Activated CD8-positive, alpha-beta memory T cell treated with anti-CD3 and anti-CD28 coated beads, Interleukin-2, amount 50 U/mL, for 4 hours (primary cell): ENCODE measurements at places on chromosomes 13 and 19.
A peak's percentile ranks its signal among the peaks of the same experiment; 100 is the strongest.

GRCh38 chr13:110949628-110950027 lies 34.8 kb upstream of the ANKRD10 start:
- no peak for DNase-seq

DNA sequence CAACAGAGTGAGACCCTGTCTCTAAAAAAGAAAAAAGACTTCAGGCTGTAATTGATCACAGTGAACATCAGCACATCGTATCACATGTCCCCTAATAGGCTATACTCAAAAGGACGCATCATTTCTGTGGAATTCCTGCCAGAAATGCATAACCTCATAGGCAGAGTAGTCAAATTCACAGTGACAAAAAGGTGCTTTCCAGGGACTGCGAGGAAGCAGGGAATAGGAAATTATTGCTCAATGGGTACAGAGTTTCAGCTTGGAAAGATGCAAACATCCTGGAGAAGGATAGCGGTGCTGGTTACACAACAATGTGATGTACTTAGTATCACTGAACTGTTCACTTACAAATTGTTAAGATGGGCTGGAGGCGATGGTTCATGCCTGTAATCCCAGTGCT lies 41.1 kb upstream of the MRI1 start:
- DNase-seq = no peak

DNA sequence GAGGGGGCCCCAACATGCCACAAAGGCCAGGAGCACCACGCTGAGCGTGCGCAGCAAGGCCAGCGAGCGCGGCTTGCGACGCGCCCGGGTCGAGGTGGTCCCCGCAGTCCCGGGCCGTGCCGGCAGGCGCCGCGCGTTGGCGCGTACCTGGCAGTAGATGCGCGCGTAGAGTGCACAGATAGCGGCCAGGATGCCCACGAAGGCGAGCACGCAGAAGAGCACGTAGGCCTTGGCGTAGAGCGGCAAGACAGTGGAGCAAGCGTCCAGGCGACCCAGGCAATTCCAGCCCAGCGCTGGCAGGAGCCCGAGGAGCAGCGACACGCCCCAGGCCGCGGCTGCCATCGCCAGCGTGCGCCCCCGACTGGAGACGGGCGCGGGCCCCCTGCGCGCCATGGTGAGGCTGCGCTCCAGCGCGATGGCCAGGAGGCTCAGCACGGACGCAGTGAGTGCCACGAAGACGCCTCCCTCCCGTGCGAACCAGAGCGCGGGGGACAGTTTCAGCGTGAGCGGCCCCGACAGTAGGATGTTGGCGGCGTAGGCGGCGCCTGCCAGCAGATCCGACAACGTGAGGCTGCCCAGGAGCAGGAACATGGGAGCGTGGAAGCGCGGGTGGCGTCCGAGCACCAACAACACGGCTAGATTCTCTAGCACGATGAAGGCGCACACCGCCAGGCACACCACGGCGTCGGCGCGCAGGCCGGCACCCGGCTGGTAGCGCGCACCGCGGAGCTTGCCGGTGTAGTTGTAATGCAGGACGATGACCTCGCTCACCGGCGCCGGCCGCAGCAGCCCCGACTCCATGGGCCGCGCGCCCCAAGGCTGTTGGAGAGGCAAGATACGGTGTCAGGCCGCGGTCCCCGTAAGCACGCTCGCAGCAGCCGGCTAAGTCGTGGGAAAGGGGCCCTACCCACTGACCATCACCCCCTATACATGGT lies 2.8 kb downstream of the S1PR5 start:
- peak; percentile 48 for DNase-seq

GRCh38 chr19:16714702-16715287 lies 4.9 kb upstream of the NWD1 start:
- DNase-seq = peak; percentile 36

DNA sequence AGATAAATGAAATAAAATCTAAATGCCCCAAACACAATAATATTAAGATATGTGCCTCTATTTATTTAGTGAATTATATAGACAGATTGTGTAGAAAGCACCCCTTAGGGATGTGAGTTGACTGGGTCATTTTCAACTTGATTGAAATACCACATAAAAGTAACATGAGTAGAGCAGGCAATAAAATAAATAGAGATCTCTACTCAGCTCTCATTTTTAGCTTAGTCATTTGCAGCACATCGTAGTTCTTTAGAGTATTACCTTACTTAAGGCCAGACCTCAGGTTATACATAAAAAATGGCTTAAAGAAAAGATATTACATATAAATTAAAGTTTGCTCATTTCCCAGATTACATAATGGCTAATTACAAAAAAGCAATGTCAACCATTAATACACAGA lies 1525.6 kb upstream of the PRR20A start:
- no peak for DNase-seq

DNA sequence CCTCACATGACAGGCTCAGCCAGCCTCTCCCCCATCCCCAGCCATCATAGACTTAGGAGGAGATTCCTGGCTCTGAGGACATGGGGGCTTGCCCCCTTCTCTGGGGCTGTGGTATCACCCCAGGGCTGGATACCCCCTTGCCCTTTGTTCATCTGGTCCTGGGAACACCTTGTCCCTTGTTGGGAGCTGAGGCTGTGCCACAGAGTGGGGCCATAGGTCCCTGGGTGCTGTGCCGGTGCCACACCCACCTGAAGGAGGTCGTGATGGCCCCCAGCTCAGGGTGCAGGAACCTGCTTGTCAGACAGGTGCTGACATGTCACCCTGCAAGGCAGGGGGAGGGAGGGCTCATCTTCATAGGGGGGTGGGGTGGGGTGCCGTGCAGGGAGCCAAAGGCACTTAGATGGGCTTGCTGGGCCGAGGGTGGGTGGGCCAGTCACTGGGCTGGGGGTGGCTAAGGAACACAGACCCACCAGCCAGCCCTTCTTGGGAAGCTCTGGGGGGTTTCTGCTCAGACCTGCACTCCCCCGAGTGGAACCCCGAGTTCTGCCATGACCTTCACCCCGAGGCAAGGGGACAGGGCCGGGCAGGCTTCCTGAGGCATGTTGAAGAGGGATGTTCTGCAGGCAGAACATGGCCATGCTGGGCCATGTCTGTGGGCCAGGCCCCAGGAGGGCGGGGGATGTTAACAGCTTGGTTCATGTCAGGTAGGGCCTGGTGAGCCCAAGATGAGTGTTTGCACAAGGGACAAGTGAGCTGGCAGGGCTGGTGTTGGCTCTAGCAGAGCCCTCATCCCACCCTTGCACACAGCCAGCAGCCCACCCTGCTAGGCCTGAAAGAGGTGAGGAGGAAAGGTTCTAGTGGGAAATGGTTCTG lies 28.0 kb downstream of the TSSK6 start:
- DNase-seq = no peak

DNA sequence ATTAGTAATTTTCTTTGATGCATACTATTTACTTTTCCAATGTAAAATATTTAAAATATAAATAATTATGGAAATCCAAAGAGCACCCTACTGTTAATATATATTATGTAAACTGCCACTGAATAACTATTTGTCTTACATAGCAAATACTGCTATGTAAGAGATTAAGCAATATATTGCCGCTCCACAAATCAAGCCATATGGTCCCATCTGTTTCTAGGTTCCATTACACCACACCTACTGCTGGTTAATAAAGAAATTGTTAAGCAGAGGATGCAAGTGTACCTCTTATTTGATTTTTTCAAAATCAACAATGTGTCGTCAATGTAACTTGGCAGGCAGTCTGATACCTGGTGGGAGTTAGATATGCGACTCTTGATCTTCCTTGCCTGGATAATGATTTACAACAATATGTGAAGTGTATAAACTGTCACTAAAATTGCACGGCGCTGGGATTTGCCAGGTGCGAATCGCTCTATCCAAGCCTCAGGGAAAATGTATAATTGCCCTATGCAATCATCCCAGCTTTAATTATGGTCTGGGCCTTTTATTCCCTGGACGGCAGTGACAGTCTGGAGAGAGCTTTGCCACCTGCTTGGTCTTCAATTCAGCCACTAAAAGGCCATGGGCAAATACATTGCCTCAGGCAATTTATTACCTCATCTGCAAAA lies 16.0 kb downstream of the SMAD9 start:
- no peak for DNase-seq

GRCh38 chr19:15197942-15198341 lies 2.9 kb downstream of the NOTCH3 start:
- no peak for DNase-seq

GRCh38 chr19:12052091-12052496 lies 667 bp downstream of the ZNF878 start:
- no peak for DNase-seq

- DNase-seq = no peak
Observed at GRCh38 chr13:57631596-57632275, at the start of gene PCDH17. PCDH17 (plus strand) TSS chr13:57631744; CDS start chr13:57632547, 803 bp downstream.

DNA sequence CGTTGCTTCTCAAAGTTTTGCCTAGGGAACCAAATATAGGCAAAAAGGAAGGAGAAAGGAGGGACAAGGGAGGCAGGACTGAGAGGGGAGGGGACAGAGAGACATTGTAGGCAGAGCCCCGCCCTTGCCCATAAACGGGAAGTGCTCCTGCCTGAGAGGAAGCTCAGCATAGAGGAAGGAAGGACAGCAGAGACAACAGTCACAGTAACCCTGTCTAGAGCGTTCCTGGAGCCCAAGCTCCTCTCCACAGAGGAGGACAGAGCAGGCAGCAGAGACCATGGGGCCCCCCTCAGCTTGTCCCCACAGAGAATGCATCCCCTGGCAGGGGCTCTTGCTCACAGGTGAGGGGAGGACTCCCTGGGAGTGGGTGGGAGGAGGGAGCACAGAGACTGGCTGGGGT lies at the start of gene CEACAM21:
TSS of gene CEACAM21 (plus strand) at position 169 of the 400 bp plus-strand sequence. CDS start at position 278, 109 bp downstream.
- no peak for DNase-seq

DNA sequence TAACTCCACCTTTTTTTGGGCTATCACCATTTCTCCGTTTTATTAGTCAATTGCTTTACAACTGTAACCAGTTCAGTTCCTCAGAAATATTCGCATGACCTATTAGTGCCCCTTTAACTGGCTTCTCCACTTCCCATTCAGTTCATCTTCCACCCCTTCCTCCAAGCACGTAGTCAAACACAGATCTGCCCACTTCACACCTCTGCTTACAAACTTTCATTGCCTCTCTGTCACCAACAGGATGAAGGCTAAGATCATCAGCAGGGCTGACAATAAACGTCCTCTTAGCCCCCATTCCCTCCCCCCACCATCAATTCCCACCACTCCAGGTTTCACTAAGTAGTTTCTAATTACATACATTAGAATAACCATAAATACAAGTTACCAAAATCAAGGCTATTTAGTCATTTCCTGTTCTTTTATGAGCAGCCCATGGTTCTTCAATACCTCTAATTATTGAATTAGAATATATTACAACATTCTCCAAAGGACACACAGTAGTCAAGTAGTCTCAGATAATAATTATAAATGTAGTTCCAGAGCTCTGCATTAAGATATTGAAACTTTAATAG lies 95.7 kb downstream of the SPRY2 start:
- DNase-seq = no peak

GRCh38 chr13:108437496-108437895 lies 168.0 kb downstream of the TNFSF13B start:
- no peak for DNase-seq

DNA sequence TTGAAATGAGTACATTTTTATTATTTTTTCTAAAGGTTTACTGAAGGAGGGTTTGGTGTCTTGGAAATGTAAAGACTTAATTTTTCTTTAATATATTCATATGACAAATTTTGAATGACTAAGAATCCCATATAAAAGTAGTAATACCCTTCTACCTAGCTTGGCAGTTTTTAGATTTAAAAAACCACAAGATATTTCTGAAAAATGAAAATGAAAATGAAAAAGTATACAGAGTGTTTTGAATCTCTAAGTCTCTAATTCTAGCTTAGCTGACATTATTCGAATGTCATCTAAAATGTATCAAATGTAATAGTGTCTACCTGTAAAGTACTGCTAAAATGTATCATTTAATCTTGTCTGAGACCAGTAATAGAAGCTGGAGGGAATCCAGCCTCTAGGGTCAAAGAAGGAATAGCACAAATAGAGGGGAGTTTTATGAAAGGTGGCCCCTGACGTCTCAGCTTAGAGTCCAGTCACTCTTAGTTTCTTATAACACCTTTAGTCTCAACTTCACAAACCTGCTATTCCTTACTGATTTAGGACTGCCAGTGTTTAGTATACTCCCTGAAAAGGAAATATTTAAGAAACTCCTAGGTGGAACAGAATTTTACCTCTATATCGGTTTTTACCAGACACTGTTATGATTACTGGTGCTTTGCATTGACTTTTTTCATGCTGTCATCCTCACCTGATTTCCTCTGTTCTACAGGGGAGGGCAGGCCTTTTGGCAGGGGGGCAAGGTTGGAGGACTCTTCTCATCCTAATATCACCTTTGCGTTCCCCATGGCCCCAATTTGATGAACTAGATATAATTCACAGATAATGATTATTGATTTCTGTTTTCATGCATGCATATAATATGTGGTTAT lies 16.2 kb upstream of the MIR17HG start:
- DNase-seq = no peak

GRCh38 chr19:29787281-29787680 lies 24.5 kb upstream of the CCNE1 start:
- no peak for DNase-seq

GRCh38 chr13:19658831-19659230 lies 25.4 kb downstream of the MPHOSPH8 start:
- no peak for DNase-seq

- DNase-seq = no peak
Observed at GRCh38 chr19:17052439-17052838, 22.8 kb downstream of the HAUS8 start.

- DNase-seq = no peak
Observed at GRCh38 chr13:46383383-46383782, 3.7 kb downstream of the RUBCNL start.

- DNase-seq = no peak
Observed at GRCh38 chr13:100478107-100478809, 110.3 kb downstream of the GGACT start.

DNA sequence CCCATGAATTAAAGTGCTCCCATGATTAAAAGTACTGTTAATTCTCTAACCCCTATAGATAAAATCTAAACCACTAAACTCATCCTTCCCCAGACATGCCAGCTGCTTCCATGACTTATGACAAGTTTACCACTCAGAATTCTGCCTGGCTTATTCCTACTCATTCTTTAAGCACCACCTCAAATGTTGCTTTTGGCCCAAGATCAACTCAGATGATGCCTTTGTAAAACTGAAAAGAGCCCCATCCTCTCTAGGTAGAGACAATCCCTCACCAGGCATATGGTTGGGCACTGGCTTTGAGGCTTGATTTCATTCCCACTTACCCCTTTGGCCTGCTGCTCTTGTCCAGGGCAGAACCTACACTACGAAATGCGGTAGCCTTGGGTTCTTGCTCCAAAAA lies 250.0 kb downstream of the DNAJC15 start:
- no peak for DNase-seq

GRCh38 chr19:57719424-57719823 lies 8.0 kb downstream of the ZNF671 start:
- no peak for DNase-seq

GRCh38 chr13:84651288-84651687 lies 769.0 kb upstream of the SLITRK1 start:
- DNase-seq = no peak

DNA sequence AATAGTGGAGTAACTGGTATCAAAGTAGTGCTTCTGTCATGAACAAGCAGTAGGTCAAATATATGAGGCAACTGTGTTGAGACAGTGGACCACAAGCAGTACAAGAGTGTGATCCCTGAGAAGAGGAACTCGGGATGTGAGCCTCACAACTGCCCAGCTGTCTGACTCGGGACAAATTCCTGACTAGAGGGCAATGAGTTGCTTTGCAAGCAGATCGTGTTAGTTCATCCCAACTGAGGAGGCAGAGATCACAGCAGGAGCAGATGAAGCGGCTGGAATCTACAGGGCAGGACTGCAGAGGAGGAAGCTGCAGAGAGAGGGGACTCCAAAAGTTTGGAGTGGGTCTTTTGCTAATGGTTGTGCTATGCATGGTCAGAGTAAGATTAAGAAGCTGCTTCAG lies 741.1 kb downstream of the DIAPH3 start:
- DNase-seq = no peak

GRCh38 chr13:114319441-114319913 lies 5.2 kb downstream of the CHAMP1 start:
- DNase-seq = no peak
